COLO829 (cell line): ENCODE measurements at places on chromosomes 16 and 17.

DNA sequence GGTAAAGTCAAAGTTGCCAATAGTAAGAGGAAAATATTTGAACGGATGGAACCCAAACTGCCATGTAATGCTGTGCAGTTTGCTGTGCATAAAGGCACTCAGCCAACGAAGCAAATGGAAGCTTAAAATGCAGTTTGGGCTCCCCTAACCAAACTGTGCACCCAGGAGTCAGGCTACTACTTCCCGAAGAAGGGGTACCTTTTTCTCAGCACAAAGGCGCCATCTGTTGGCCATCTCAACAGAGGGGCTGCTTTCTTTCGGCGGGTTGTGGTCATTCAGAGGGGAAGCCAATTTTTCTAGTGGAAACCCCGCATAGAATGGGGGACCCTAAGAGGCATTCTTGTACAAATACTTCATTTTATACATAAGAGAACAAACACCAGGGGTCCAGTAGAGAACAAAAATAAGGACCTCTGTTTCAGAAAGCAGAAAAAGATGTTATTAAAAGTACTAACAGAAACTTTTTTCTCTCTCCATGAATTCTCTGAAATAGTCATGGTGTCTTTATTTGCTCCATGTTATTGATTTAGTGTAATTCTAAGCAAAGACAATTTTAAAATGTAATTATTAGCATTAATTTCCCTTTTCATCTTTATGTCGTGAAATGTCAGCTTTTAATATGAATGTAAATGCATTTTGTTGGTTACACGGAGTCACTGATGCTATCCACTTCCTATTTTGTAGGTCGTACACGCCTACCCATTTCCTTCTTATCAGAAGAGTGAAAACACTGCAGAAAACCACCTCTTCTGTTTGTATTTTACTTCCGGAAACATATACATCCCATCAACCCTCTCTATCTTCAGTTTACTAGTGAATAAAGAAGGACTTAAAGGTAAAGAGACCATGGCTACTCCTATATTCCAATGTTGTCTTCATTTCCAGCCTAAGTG is 453.3 kb downstream of the KCNJ2 start:
- peak; percentile 31 for DNase-seq

- DNase-seq = no peak
These were observed 14.5 kb upstream of the TNFRSF13B start for GRCh38 chr17:16986391-16986790.

GRCh38 chr17:76385892-76386786 is 1.7 kb downstream of the SPHK1 start:
- DNase-seq = peak; percentile 82

DNA sequence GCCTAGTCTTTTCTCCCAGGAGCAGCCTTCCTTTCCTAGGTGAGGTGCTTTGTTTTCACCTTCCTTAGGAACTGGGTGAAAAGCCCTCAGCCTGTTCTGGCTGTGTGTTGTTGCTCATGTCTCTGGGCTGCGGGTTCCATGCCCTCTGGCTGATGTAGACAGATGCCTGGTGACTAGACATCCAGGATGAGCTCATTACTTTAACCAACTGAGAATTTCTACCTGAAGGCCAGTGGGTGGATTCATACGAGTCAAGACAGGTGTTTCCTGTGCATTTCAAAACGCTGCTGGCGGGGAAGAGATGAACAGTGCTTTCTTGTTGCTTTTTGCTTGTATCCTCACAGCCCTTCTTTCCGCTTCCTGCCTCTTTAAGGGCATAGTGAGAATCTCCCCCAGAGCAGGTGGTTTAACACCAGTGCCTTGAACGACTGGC is 22.3 kb downstream of the SAP30BP start:
- no peak for DNase-seq

GRCh38 chr16:30473231-30474073 is 910 bp downstream of the ITGAL start:
- DNase-seq = no peak

GRCh38 chr17:58330997-58331814 is 2.6 kb upstream of the TSPOAP1 start:
- no peak for DNase-seq

- peak; percentile 68 for DNase-seq
These were observed 13.0 kb downstream of the PCTP start for GRCh38 chr17:55763856-55764255.

GRCh38 chr17:76772842-76773525 is 35.1 kb downstream of the MFSD11 start:
- peak; percentile 38 for DNase-seq

DNA sequence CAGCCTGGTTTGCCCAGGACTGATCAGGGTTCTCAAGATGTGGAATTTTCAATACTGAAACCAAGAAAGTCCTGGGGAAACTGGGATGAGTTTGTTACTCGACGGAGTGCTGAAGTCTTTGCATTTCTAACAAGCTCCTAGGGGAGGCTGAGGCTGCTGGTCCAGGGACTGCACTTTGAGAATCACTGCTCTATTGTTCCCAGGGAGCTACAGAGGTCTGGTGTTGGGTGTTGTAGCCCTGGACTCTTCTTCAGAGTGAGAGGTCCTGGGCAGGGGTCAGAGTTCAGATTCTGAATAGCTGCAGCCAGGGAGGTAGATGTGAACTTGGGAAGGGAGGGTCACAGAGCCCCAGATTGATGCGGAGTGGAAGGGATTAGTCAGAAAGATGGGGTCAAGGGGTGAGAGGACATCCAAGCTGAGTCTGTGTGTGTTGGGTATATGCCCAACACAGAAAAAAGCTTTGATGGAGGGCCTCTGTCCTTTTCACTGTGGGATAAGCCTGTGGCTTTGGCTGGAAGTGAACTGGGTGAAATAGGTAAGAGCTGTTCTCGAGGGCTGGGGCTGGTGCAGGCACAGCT is 14.1 kb downstream of the TMEM238L start:
- no peak for DNase-seq

DNA sequence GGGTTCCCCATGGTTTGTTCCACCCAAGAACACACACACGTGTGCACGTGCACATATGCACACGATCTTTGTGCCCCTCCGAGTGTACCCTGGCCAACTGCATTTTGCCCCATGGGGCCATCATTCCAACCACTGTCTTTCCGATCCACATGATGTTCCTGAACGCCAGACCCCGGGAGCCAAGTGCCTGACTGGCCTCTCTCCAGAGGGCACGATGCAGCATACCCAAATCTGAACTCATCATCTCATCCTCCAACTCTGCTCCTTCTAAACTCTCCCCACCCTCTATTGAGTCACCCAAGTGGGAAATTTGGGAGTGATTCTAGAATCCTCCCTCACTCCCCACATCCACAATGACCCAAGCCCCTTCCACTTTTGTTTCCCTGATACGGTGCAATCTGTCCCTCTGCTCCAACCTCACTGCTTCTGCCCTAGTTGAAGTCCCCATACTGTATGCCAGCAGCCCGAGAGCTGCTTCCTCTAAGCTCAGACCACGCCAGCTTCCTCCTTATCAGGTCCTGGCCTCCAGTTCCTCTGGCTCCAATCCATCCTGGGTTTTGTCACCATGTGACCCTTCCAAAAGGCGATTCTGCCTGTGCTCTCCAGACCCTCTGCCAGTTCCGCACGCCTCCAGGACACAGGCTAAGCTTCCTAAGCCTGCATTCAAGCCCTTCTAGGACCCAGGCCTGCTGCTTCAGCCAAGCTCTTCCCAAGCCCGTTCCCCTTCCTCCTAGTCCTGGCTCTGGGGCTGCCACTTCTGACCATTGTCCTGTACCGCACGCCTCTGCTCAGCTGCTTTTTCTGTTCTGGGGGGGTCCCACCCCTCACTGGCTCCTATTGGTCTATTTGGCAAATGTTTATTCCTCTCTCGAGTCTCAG is 10.1 kb upstream of the TMEM208 start:
- DNase-seq = no peak

GRCh38 chr17:58541249-58541648 is 26.8 kb upstream of the MTMR4 start:
- DNase-seq = no peak

DNA sequence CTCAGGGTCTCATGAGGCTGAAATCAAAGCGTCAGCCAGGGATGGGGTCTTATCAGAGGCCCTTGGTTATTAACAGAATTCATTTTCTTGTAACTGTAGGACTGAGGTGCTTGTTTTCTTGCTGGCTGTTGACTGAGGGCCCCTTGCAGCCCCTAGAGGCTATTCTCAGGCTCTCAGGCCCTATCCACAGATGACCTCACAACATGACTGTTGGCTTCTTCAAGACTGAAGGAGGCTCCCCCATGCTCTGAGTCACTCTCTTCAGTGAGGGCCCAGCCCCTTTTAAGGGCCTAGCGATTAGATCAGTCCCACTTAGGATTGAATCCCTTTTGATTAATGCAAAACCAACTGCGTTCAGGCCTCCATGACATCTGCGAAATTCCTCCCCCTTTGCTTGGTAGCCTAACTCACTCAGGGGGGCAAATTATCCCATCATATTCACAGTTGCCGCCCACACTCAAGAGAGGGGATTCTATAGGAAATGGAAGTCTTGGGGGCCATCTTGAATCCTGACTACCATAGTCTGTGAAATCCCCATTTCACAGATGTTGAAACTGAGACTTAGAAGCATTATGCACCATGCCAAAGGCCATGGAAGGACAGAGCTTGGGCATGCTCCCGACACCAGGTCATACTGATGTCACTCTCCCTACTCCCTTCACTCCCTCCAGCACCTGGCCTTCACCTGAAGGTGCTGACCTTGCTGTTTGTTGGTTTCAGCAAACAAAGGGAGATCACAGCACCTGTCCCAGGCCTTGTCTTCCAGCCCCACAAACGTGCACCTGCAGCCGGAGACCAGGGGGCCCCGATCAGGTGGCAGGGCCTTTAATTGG is 592.3 kb downstream of the MAF start:
- no peak for DNase-seq

- DNase-seq = no peak
These were observed 16.5 kb downstream of the XYLT1 start for GRCh38 chr16:17454162-17454730.

DNA sequence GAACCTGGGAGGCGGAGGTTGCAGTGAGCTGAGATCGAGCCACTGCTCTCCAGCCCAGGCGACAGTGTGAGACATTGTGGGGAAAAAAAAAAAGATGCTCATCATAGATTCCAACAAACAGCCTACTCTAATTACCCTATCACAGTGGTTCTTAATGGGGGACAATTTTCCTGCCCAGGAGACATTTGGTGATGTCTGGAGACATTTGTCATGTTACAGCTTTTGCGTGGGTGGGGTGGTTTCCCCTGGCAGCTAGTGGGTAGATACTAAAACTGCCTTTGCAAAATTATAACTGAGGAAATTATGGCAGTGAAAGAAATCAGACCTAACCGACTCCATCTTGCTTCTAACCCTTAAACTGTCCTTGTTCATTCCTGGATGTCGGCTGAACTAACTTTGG is 92.5 kb upstream of the RBL2 start:
- DNase-seq = no peak

DNA sequence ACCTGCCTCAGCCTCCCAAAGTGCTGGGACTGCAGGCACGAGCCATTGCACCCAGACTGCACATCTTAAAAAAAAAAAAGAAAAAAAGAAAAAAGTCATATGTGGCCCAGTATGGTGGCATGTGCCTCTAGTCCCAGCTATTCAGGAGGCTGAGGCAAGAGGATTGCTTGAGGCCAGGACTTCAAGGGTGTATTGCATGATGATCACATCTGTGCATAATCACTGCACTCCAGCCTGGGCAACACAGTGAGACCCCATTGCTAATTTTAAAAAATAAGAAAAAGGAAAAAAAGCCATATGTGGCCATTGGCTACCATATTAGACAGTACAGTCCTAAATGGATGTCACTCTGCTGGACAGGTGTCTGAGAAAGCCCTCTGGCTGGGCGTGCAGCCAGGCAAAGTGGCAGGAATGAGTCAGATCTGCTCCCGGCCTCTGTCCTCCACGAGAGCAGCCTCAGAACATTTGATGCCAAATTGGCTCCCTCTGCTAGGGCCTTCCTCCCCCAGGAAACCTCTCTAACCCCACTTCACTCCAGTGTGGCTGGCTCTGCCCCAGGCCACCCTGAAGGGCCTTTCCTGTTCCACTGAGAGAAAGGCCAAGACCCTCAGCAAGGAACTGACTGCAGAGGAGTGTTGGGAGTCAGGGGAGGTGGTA is 14.7 kb downstream of the CA7 start:
- DNase-seq = no peak

DNA sequence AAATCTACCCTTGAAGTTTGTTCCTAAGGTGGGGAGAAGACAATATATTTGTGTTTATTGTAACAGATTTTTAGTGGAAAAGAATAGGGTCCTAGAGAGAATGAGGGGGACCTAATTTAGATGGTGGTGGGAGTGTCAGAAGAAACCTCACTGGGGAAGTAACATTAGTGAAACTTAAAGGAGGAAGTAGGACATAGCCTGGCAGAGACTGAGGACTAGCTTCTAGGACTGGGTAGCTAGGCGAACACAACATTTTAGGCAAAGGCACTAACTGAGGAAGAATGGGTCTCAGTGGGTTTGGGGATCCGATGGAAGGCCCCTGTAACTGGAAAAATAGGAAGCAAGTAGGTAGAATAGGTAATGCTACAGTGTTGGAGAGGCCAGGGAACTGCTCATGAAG is 4.2 kb upstream of the ARL2BP start:
- no peak for DNase-seq

GRCh38 chr16:87209808-87210512 is 107.2 kb downstream of the C16orf95 start:
- DNase-seq = no peak

- no peak for DNase-seq
These were observed 5.3 kb downstream of the DEF8 start for GRCh38 chr16:89953671-89954406.
